ENCODE measurements at places on chromosomes 13 and 19.
A peak's percentile ranks its signal among the peaks of the same experiment; 100 is the strongest.

- peak; percentile 63 for DNase-seq
Observed at GRCh38 chr19:48683349-48683748, 10.5 kb upstream of the NTN5 start.

DNA sequence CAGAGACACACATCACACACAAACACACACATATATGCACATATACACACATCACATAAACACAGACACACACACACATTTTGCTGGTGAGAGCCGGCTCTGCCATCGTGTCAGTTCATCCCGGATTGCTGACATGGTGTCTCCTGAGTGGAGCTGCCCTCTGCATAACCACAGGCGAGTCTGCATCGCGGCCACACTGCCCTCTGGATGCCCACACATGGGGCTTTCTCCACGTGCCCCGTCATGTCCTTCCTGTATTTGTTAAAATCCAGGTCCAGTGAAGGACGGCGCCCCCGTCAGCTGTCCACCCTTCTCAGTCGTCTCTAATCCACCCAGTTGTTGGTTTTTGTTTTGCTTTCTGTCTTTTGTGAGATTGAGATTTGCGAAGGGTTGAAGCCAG lies 52.6 kb upstream of the F7 start:
- DNase-seq, result no peak

DNA sequence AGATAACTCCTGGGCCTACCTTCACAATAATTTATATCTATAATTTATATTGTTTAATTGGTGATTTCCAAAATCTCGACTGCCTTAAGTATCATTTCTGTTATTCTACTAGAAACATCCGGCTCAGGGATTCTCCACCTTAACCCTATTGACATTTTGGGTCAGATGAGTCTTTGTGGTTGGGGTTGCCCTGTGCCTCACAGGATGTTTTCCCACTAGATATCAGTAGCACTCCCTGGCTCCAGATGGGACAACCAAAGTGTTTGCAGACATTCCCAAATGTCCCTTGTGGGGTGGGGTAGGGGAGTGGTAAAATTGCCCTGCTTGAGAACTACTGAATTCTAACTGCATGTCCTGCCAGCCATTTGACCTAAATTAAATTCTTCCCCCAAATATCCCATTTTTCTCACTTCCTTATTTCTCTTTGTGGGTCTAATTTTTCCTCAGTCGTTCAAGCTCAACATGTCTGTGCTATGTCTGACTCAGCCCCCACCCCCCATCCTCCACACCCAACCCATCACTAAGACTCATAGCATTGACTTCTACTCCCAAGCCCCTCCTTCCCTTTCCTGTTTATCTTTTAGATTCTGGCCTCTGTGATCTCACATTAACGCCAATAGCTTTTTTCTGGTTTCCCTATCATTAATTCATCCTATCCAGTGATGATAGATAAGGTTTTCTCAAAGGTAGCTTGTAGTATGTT lies 545.1 kb downstream of the EFNB2 start:
- DNase-seq, result no peak

GRCh38 chr13:68940049-68940448 lies 1167.6 kb upstream of the ATXN8OS start:
- no peak for DNase-seq

DNA sequence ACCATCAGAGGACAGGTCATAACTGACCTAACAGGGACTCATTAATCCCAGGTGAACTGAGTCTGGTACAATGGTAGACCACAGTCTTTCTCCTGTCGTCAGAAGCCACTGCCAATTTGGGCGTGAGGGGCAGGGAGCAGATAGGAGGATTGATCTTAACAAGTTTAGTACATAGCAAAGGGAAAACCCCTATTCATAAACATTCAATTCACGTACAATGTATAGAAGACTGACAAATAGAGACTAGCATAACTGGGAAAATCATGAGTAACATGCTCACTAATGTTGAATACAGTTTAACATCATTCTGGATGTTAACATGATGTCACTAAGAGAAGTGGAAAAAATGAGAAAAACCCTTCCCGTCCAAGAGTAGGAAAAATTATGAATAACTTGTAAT lies 54.1 kb downstream of the SLC7A1 start:
- no peak for DNase-seq

- peak; percentile 33 for DNase-seq
Observed at GRCh38 chr13:59906413-59907049, 257.2 kb downstream of the DIAPH3 start.

- no peak for DNase-seq
Observed at GRCh38 chr13:79194272-79194671, 211.8 kb downstream of the RBM26 start.

DNA sequence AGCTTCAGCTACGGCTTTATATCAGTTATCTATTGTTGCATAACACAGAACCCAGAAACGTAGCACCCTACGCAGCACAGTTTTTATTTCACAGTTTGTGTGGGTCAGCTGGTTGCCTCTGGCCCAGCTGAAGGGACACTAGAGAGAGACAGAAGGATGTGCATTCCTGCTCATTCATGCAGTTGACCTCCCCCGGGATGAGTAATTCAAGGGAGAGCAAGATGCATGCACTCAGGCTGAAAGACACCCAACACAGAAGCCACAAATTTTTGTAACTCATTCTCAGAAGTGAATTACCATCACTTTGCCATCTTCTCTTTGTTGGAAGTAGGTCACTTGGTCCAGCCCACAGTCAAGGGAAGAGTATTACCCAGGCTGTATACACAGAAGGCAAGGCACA lies 89.5 kb downstream of the EFNB2 start:
- peak; percentile 40 for DNase-seq

DNA sequence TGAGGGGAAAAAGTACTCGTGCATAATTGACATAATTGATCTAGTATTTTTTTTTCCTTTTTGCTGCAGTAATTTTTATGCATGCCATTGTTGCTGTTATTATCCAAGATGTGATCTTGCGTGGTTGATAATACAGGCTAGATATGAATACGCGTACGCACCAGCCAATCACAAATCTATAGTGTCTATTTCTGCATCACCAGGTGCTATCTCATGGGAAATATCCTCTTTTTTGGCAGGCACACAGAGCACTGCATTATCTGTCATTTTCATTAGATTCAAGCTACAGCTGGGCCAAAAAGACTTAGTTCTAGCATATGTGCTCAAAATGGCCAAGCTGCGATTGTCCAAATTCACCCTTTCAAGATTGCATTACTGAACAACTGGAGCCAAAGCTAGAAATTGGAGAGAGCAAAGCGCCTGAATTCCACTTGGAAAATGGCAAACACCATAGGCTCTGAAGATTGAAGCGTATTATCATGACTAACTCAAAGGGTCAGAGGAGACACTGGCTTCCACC lies 181.1 kb downstream of the TSHZ3 start:
- DNase-seq, result no peak

GRCh38 chr19:42850981-42851717 lies 28.4 kb downstream of the PSG1 start:
- DNase-seq, result no peak

- no peak for DNase-seq
Observed at GRCh38 chr13:78182813-78183212, 264.2 kb upstream of the EDNRB start.

DNA sequence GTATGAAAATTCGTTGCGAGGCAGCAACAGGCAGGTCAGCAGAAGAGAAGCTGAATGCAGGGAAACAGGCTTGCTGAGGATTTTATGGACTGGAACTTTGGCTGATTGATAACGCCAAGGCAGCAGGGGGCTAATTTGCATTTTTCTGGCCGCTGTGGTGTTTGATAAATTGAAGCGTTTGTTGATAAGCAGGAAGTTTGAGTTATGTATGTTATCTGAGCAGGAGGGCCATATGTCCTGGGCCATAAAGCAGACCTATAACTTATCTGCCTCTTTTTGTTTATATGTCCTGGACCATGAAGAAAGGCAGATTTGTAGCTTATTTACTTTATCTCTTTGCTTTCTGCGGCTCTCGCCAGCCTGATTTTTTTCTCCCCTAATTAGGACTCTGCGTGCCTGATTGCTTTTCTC lies 65.9 kb downstream of the ZNF627 start:
- no peak for DNase-seq

GRCh38 chr13:98523455-98524102 lies 53.3 kb downstream of the STK24 start:
- DNase-seq, result no peak

- no peak for DNase-seq
Observed at GRCh38 chr19:32627714-32628270, 46.8 kb downstream of the PDCD5 start.

GRCh38 chr13:90385781-90386489 lies 961.6 kb upstream of the MIR17HG start:
- no peak for DNase-seq

DNA sequence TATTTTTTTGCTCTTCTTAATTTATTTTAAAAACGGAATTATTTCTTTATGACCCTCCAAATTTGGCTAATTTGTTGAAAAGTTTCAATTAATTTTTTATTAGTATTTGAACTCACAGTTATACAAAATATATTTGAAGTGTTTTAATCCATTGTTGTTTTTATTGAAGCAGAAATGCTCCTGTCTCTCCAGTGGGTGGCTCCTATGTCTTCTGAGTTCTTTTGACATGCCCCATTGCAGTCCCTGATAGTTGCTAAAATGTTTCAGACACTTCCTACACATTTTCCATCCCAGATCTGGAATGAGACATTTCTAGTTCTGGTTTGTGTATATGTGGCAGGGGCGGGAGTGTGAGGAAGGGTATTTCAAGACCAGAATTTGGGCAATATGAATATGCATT lies 579.4 kb upstream of the PRR20A start:
- no peak for DNase-seq

DNA sequence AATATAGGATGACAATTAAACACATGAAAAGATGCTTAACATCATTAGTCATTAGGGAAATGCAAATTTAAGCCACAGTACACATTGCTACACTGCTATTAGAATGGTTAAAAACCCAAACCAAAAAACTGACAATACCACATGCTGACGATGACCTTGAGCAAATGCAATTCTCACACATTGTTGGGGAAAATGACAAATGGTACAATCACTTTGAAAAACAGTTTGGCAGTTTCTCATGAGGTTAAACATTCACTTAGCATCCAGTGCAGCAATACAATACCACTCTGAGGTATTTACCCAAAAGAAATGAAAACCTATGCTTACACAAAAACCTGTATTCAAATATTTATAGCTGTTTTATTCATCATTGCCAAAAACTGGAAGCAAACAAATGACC lies 11.3 kb downstream of the FLT3 start:
- DNase-seq, result no peak

- DNase-seq, result no peak
Observed at GRCh38 chr13:110149036-110149435, 157.9 kb downstream of the COL4A1 start.

DNA sequence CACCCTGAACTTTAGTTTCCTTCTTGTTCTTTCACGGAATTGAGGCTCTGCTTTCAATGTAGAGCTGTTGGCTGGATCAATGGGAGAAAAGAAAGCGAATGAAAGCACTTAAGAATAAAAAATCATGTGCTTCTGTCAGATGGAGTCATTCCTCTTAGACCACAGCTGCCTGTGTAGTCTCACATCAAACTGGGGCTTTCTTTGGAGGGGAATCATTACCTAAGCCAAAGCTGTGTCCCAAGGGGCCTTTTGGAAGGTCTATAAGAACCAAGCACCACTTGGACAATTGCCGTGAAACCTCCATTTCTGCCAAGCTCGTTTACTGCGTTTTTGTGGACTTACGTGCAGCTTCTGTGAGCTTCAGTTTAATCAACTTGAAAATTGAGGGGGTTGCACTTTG lies 44.2 kb upstream of the RNF113B start:
- DNase-seq, result no peak

DNA sequence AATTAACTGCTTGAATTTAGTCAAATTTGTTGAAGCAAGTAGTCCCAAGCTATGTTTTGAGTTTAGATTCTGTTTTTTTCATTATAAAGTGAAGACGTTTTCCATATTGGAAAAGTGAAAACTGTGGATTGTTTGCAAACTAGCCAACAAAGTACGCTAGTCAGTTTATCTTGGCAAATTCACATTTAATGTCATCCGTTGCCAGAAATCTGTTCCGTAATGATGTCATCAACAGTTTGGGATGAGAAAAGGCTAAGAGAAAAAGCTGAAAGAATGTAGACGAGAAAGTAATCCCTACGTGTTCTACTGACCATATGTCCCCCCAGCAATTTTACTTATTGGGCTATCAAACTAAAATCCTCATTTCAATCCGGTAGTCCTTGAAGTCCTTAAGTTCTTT lies 419.6 kb downstream of the GPC6 start:
- no peak for DNase-seq

GRCh38 chr19:6750062-6750461 lies 10.6 kb downstream of the TRIP10 start:
- no peak for DNase-seq

- no peak for DNase-seq
Observed at GRCh38 chr13:51091839-51092238, 19.2 kb downstream of the C13orf42 start.

GRCh38 chr13:27783111-27783510 lies 9.2 kb upstream of the GSX1 start:
- DNase-seq, result no peak

GRCh38 chr19:51980116-51980736 lies 6.4 kb downstream of the ZNF350 start:
- no peak for DNase-seq

GRCh38 chr19:14950421-14950820 lies 9.1 kb downstream of the OR7C2 start:
- DNase-seq, result no peak

- no peak for DNase-seq
Observed at GRCh38 chr13:113497217-113497616, 6.7 kb upstream of the DCUN1D2 start.

DNA sequence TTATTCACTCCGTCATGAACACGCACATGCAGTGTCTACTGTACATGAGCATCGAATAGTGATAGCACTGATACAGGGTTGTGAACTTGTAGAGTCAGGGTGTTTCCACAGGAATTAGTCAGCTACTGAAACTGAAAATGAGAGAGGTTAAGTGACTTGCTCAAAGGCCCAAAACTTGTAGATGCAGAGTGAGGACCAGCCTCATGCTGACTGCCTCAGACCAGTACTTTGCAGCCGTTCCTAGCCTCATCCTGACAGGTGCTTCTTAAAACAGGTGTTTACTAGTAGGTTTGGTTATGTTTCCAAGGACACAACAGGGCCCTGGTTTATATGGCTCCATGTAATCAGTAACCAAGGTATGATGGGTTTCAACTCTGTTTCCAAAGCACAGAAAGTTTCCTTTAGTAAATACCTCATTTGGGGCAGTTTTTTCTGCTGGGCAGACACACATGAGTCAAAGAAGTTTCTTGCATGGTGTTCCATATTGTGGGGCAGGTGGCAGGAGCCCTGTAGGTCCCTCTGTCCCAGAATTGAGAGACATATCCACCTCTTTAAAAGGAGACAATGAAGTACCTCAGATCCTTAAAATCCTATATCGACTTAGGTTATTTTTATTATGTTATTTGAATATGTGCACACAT lies 16.0 kb downstream of the FGF9 start:
- no peak for DNase-seq

All from retina (tissue), 1 donor.